Activated CD8-positive, alpha-beta memory T cell treated with anti-CD3 and anti-CD28 coated beads, Interleukin-2, amount 10 ng/mL, durations not matched to agents 7 days and 5 days (primary cell): ENCODE measurements at places on chromosomes 7 and 10. TPM values are rescaled to one million over a fixed set of nuclear protein-coding genes. Genes with fewer than 3 reads are reported as not detected.

Gene TDRD1
- total RNA-seq = 0.05 TPM

Gene UNC5B
- 0.06 TPM for total RNA-seq

Gene MSS51
- total RNA-seq = 2.9 TPM

Gene CRTAC1
- total RNA-seq = not detected

Gene CYP3A7
- not detected for total RNA-seq

Gene LRMDA
- total RNA-seq = not detected

Gene NKX1-2
- total RNA-seq = not detected

Gene CLRN3
- total RNA-seq = not detected

Gene IL2RA
- 832 TPM for total RNA-seq

Gene XPNPEP1
- total RNA-seq = 72.7 TPM

Gene AEBP1
- 6.6 TPM for total RNA-seq

Gene DGKB
- not detected for total RNA-seq

Gene SMKR1
- total RNA-seq = 5.3 TPM

Gene MET
- total RNA-seq = 0.40 TPM

Gene CAMK2B
- not detected for total RNA-seq

Gene OLAH
- total RNA-seq = 0.49 TPM
